ENCODE measurements at places on chromosomes 2 and 18.

DNA sequence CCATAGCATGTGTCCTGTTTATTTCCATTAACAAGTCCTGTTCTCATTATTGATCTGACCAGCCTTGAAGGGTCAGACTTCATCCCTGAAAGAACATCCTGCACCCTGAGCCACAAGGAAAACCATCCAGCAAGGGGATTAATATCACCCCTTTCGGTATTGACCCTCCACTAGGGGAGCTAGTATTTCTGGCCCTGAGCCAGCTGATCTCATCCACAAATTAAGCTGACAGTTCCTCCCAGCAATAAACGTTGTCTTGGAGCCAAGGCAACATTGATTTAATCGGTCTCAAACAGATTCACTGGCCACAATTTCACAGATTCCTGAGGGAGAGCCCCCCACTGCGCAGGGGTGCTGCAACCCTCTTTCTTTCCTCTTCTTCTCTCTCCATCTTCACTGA, 353.1 kb upstream of the FANCL start:
- no peak for DNase-seq

GRCh38 chr2:168315331-168316072, 68.1 kb upstream of the STK39 start:
- no peak for DNase-seq

DNA sequence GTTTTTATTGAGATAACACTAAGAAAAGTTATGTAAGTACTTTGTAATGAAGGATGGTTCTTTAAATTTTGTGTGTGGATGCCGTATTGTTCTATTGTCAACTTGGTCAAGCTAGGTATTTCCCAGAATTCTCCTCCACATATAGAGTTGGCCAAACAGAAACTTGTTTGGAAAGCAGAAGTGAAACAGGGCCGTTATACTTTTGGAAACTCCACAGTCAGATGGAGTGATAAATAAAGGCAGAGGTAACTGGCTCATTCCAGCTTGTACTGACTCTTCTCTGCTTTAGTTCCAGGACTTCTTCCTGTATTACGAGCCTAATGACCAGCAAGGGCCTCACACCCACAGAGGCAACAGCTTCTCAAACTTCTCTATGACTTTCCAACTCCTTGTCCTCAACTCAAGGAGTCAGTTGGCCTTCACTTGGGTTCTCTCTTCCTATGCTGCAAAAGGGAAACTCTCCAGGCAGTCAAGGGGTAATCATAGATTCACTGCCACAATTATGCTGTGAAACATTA, 16.4 kb upstream of the STARD7 start:
- DNase-seq = no peak

DNA sequence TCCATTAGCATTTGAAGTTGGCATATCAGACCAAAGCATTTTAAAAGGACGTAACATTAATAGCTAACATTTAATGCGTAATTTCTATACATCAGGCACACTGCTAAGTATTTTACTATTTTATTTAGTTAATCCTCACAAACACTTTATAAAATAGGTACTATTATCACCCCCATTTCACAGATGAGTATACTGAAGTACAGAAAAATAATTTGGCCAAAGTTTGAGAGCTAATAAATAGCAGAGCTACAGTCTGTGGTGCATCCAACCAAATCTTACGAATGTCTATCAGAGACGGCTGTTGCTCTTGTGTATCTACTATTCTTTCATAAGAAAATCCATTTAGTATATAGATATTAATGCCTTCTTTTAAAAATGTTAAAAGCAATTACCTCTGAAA, 11.9 kb downstream of the TYW5 start:
- no peak for DNase-seq

GRCh38 chr2:158313734-158314133, 142.8 kb downstream of the CCDC148 start:
- no peak for DNase-seq

DNA sequence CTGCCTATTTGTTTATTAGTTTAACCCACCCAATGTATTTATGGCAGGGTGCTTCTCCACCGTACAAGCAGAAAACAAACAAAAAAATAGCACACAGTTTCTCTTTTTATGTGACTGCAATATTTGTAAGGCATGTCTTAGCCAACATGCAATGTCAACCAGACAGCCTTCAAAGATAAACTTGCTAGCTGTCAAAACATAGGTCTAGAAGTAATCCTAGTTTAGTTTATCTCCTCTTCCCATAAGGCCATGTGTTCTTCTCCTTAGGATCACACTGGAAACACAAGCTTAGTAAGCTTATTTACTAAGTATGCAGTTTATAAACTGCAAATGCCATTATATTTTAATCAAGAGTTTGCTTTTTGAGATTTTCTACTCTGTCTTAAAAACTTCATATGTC, 75.6 kb downstream of the LDAH start:
- DNase-seq = no peak

GRCh38 chr2:121001641-121002040, 266.0 kb downstream of the GLI2 start:
- no peak for DNase-seq

DNA sequence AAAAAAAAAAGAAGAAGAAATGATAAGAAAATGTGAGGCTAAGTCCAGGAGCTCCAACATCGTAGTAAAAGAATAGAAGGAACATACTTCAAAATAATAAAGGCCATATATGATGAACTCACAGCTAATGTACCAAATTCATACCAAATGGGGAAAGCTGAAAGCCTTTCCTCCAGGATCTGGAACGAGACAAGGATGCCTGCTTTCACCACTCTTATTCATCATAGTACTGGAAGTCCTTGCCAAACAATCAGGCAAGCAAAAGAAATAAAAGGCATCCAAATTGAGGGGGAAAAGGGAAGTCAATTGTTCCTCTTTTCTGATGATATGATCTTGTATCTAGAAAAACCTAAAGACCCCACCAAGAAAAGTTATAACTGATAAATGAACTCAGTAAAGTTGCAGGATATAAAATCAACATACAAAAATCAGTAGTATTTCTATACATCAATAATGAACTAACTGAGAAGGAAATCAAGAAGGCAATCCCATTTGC, 170.6 kb downstream of the METTL4 start:
- no peak for DNase-seq

- DNase-seq = no peak
Measured at GRCh38 chr18:32732165-32732564, 40.7 kb downstream of the KLHL14 start.

DNA sequence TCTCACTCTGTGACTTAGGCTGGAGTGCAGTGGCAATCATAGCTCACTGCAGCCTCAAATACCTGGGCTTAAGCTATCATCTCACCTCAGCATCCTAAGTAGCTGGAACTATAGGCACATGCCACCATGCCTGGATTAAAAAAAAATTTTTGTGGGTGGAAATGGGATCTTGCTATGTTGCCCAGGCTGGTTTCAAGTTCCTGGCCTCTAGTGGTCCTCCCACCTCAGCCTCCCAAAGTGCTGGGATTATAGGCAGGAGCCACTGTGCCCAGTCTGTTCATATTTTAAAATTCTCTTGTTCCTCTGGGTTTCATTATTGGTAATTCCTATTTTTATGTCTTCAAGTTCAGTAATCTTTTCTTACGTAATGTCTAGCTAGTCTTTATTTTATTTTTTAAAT, 25.5 kb upstream of the RAB31 start:
- no peak for DNase-seq

GRCh38 chr18:12271376-12272235, 17.4 kb downstream of the CIDEA start:
- DNase-seq = peak; percentile 83

DNA sequence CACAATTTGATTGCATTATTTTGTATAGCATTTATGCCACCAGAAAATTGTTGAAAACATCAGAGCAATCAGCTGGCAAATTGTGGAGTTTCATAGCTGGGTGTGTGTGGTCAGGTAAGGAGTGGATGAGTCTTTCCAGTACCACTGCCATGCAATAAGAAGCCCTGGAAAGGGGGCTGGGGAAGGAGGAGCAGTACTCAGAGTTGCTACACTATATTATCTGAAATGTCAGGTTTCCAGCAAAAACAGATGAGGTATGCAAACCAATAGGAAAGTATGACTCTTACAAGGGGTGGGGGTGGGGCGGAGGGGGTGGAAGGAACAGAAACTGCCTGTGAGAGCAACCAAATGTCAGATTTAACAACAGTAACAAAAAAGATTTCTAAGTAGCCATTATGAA, 112.2 kb downstream of the SOS1 start:
- DNase-seq = no peak

DNA sequence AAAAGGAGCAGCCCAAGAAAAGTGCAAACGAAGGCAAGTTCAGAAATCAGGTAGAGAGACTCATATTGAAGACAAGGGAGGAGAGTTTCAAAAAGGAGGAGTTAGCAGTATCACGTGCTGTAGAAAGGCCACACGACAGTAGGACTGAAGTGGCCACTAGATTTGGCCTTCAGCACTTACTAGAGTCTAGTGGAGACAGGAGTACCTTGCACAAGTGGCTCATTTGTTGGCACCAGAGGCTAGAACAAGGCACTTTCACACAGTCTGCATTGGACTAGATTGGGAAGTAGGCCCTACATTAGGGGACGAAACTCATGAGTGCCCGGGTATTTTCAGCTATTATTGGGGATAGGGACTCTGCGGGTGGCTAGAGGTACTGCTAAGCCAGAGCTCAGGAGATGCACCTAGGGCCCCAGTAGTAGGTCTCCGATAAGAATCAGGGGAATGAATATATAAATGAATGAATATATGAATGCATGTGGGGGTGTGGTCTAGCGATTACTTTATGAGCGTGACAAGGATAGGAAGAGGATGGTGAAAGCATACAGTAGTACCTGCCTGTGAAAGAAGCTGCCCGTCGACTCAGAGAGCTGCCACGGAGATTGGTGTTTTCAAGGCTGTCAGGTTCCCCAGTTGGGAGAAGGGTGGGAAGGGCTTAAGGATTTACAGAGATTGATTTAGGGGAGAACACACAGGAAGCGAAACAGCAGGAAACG, 1.4 kb upstream of the NCOA1 start:
- no peak for DNase-seq

- DNase-seq = no peak
Measured at GRCh38 chr18:70234667-70235459, 29.4 kb upstream of the RTTN start.

- no peak for DNase-seq
Measured at GRCh38 chr18:24538414-24539264, 78.2 kb downstream of the HRH4 start.

DNA sequence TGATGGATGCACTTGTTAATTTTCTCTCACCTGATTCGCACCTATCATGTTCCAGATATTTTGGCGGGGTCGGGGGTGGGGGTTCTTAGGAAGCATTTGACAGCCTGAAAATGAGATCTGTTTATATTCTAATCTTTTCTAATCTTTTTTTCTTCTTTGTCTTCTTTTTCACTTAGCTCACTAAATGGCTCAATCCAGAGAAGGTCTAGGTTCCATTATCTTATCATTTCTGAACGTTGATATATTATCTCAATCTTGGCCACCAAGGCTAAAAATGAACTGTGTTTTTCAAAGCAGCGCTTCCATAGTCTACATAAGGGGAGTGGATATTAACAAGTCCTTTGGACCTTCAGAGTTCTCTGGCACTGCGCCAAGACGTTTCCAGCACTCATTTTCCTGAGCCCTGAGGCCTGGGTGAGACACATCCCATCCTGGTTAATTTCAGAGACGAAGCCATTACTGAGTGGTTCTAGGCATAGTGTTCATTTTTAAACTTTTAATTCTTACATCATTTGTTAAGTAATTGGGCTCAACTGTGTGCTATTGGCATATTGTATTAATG, 229.0 kb downstream of the SOX11 start:
- no peak for DNase-seq

DNA sequence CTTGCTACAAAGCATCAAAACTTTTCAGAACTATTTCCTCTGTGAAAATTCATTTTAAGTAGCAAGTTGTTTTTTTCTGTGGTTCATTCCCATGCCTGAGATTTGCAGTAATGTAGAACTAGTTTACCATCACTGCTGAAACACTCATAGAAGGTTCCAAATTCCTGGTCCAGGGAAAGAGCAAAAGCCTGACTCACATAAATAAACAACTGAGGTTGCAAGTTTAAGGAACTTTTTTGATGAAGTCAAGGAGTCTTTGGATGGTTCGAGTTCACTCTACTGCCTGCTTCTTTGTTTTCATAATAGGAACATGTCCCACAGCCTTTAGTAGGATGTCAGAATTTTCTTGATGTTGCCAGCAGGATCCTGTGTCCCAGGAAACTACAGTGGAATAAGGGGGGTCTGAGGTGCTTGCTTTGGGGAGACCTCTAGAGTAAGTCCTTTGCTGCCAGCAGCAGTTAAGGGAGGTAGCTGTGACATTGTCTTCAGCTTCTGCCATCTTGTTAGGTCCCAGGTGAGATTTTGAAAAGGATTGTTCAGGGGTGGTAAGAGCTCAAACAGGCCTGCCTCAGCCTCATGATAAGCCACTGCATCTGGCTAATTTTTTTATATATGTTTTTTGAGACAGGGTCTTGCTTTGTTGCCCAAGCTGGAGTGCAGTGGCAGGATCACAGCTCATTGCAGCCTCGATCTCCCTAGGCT, 43.9 kb downstream of the ACSL3 start:
- no peak for DNase-seq

DNA sequence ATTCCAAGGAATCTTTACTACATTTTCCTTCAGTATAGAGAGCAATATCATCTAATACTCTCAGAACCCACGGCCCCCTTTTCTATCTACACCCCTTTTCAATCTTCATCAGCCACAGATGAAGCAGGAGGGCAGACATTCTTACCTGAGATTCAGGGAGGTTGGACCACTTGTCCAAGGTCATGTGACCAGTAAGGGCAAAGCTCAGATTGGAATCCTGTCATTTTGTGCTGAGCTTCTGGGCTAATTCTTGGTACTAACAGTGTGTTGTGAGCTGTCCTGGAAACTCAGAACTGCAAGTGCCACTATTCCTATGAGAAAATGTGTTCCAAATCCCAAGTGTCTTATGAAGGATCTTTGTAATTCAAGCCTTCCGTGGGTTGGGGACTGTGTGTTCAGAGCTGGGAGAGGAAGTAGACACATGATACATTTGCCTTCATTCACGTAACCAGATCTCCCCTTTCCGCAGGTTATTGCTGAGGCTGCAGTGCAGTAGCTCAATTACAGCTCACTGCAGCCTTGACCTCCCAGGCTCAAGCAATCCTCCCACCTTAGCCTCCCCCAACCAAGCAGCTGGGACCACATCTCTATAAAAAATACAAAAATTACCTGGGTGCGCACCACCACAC, 3.3 kb downstream of the CHRNA1 start:
- DNase-seq = no peak

DNA sequence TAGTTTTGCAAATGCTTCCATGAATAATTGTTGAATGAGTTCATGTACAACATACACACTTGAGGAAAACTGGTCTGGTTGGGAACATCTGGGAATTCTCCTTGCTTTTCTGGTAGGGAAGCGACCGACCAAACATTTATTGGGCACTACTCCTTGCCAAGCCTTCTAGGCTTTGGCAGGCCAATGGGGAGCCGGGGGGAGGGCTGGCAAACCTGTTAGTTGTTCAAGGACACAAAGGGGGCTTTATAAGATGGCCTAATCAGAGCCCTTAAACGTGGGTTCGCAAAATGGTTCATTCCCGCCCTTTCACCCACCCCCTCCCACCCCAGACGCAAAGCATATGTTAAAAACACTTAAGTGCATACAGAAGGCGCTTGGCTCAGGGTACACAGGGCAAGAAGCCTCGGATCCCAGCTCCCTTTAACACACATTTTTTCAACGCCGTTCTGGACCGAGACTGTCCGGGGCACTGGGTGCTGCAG, 844 bp upstream of the VSNL1 start:
- DNase-seq = peak; percentile 46

All from Right ventricle myocardium inferior (tissue), 1 donor.